ENCODE measurements at places on chromosomes 7 and 10.

DNA sequence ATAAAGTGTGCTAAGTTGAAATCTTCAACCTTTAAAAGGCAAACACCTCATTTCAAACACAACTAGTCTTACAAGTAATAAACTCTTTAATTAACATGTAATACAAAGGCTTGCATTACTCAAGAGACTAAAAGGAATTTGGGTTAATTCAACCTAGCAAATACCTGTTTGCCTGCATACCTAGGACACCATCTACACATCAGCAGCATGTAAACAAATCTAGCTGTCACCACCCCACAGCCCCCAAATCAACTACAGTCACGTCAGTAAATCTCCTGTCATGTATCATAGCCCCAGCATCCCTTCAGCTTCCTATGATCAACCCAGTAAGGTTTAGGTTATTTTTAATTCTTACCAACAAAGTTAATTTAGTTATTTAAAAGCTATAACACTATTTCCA lies 33.5 kb downstream of the ZNF800 start:
- no peak for DNase-seq

- no peak for DNase-seq
Measured at GRCh38 chr10:133481086-133481643, 27.4 kb downstream of the SCART1 start.

GRCh38 chr10:47330804-47331203 lies 8.6 kb downstream of the GDF2 start:
- DNase-seq: no peak

DNA sequence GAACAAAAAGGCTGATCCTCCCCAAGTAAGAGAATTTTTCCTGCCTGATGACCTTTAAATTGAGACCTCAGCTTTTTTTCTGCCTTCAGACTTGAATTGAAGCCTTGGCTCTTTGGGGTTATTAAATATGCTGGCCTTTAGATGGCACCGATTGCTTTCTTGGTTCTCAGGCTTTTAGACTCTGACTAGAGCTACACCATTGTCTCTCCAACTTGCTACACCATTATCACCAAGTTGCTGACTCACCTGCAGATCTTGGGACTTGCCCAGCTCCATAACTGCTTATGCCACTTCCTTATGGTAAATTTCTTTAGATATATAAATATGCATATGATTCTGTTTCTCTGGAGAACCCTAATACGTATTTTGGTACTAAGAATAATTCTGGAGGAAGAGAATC lies 3.1 kb upstream of the ABCA13 start:
- no peak for DNase-seq

DNA sequence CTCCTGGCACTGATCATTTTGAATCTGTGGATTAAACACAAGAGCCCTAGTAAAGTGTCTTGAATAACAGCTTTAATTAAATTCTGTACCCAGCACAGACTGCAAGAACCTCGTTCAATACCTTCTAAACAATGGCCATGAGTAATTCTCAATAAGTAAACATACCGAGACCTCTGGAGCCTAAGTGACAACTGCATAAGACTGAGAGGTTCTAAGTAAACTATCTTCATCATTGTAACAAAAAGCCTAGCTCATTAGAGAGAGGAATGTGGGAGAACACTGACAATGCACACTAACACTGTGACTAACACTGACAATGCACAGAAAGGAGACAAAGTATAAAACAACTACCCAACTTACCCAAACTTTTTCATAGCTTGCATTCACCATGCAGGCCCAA lies 117.4 kb downstream of the ELAPOR2 start:
- no peak for DNase-seq
